Bronchus fibroblast of lung (primary cell): ENCODE measurements at places on chromosomes 7 and 10. TPM values are rescaled to one million over a fixed set of nuclear protein-coding genes. Genes with fewer than 3 reads are reported as not detected.

Gene HEPACAM2
- total RNA-seq, result not detected in 2 replicates

Gene RBP3
- not detected in 2 replicates for total RNA-seq

Gene ASB10
- total RNA-seq, result not detected in 2 replicates

Gene FOXI2
- not detected in 2 replicates for total RNA-seq

Gene UTF1
- total RNA-seq, result not detected in 2 replicates

Gene FAM25A
- total RNA-seq, result not detected in 2 replicates

Gene MARCHF5
- 4.9 and 5.4 TPM in 2 replicates for total RNA-seq

Gene IDE
- total RNA-seq, result 11.7 and 12.9 TPM in 2 replicates

Gene GPNMB
- 13.8 and 14.7 TPM in 2 replicates for total RNA-seq

Gene AGMO
- total RNA-seq, result not detected in 2 replicates

Gene NDUFA5
- total RNA-seq, result 21.0 and 31.3 TPM in 2 replicates

Gene NODAL
- not detected in 2 replicates for total RNA-seq

Gene FAM200A
- 4.4 and 4.9 TPM in 2 replicates for total RNA-seq

Gene BMI1
- 24.1 and 35.6 TPM in 2 replicates for total RNA-seq

Gene ARHGEF5
- 6.7 TPM in 2 replicates for total RNA-seq

Gene ZDHHC4
- 45.7 and 52.0 TPM in 2 replicates for total RNA-seq

Gene TWNK
- 5.4 and 5.9 TPM in 2 replicates for total RNA-seq

Gene ATAD1
- total RNA-seq, result 17.7 and 18.8 TPM in 2 replicates

Gene TYW1
- 11.3 and 12.6 TPM in 2 replicates for total RNA-seq

Gene LEP
- total RNA-seq, result not detected in 2 replicates

Gene C7orf33
- not detected in 2 replicates for total RNA-seq

Gene ADAM12
- total RNA-seq, result 2.7 and 2.9 TPM in 2 replicates

Gene SAMD9
- 2.7 and 3.5 TPM in 2 replicates for total RNA-seq

Gene AKR1E2
- 4.2 and 5.8 TPM in 2 replicates for total RNA-seq

Gene NCF1
- total RNA-seq, result not detected in 2 replicates

Gene NRG3
- not detected in 2 replicates for total RNA-seq

Gene FXYD4
- total RNA-seq, result not detected in 2 replicates

Gene SEC31B
- 1.5 and 1.7 TPM in 2 replicates for total RNA-seq

Gene SLC13A1
- total RNA-seq, result not detected in 2 replicates

Gene ADRA2A
- total RNA-seq, result not detected in 2 replicates

Gene C10orf143
- 1.0 and 1.7 TPM in 2 replicates for total RNA-seq

Gene SORCS3
- not detected in 2 replicates for total RNA-seq

Gene GOLGA7B
- total RNA-seq, result under 0.01 TPM in 1 of 2 replicates, not detected in the other

Gene PRXL2A
- total RNA-seq, result 16.4 and 23.7 TPM in 2 replicates

Gene SHTN1
- 0.67 and 0.74 TPM in 2 replicates for total RNA-seq

Gene INA
- 0.59 and 0.67 TPM in 2 replicates for total RNA-seq

Gene SCART1
- 0.15 and 0.34 TPM in 2 replicates for total RNA-seq

Gene GNAT3
- not detected in 2 replicates for total RNA-seq

Gene FKBP6
- total RNA-seq, result not detected in 2 replicates

Gene AKR1C8
- total RNA-seq, result not detected in 2 replicates

Gene SDK1
- total RNA-seq, result 4.7 and 4.9 TPM in 2 replicates

Gene PPP1R17
- not detected in 2 replicates for total RNA-seq

Gene UBE3C
- 42.1 and 50.8 TPM in 2 replicates for total RNA-seq

Gene PARP12
- total RNA-seq, result 8.8 and 9.8 TPM in 2 replicates

Gene ATG9B
- 0.15 TPM in 1 of 2 replicates, not detected in the other for total RNA-seq

Gene CYP3A7
- total RNA-seq, result 0.34 TPM in 1 of 2 replicates, not detected in the other

Gene ACBD7
- 3.4 and 3.9 TPM in 2 replicates for total RNA-seq

Gene TFR2
- total RNA-seq, result 0.17 and 0.30 TPM in 2 replicates

Gene SLC25A40
- 7.0 and 14.6 TPM in 2 replicates for total RNA-seq

Gene OR2A1
- total RNA-seq, result under 0.01 TPM in 2 replicates

Gene ALDH18A1
- 75.2 and 80.7 TPM in 2 replicates for total RNA-seq
